Putamen (tissue), 1 donor: ENCODE measurements at places on chromosomes 6 and 20.

GRCh38 chr20:44021186-44021585 lies 106.5 kb downstream of the TOX2 start:
- DNase-seq: no peak

GRCh38 chr6:624979-625378 lies 31.9 kb downstream of the HUS1B start:
- peak; percentile 4 for DNase-seq

DNA sequence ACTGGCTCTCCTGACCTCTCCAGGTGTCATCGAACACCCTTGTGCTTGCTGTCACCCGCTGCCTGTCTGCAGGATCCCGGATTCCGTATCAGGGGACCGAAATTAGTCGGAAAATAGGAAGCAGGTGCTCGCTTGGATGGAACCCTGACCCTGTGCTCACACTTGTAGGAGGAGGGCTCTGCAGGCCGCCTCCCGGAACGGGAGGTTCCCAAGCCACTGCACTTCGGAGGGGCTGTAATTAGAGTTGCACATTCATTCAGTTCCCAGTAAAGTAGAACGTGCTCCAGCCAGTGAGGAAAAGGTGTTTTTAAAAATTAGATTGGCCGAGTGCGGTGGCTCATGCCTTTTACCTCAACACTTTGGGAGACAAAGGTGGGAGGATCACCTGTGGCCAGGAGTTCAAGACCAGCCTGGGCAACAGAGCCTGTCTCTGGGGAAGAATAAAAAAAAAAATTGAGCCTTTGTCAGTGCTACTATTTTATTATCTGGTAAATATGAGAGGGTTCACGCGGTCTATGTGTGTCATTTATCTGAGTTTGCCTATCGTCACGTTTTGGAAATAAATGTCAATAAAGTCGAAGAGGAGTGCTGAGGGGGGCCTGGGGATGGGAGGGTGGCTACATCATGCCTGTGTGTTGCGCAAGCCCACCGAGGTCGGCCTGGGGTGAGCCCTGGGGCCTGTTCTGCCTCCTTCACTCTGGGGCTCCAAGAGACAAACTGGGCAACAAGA lies 1.5 kb upstream of the GMEB2 start:
- peak; percentile 47 for DNase-seq

GRCh38 chr6:34425132-34425497 lies 754 bp downstream of the RPS10 start:
- DNase-seq: no peak

- DNase-seq: peak; percentile 75
These were observed 6.0 kb upstream of the LATS1 start for GRCh38 chr6:149723771-149724417.

DNA sequence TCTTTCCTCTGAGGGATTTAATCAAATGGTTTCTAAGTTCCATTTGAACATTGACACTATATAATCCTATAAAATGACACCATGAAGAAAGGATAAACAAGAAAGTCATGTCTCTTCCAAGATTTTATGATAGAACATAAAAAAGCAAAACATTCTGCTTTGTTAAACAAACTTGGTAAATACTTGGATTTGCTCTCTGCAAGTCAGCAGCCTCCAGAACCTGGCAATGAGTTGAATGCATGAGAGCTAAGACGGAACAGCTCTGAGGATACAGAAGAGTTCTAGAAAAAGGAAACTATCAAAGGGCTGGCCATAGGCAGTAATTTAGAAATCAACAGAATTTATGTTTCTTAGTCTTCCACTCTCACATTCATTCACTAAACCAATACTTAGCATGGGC lies 656.0 kb upstream of the ID4 start:
- DNase-seq: no peak

DNA sequence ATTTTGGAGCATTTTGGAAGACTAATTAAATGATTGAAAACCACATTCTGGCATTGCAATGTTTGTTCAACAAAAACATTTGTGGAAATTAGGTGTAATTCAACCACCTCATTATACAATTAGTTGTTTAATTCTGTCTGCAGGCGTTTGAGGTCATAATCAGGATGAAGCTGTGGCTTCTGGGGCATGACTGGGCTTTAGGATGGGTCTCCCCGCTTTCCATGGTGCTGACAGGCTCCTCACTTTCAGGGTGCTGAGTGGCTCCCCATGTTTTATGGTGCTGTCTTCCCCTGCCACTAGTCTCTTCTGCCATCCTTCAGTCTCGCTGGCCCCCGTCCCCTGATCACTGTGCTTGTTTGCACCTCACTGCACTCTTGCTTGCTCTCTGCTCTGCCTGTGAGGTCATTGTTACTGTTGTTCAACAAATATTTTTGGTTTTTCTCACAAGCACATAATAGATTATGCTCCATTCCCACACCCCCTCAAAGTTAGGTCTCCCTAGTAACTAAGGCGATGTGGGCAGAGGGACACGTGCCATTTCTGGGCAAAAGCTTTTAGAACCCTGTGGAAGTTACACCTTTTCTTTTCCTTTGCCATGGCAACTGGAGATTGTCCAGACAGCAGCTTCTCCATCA lies 25.4 kb upstream of the ZNF831 start:
- no peak for DNase-seq

GRCh38 chr6:30816791-30817739 lies 67.3 kb upstream of the DDR1 start:
- DNase-seq: no peak
